ENCODE measurements at places on chromosomes 7 and 10.

DNA sequence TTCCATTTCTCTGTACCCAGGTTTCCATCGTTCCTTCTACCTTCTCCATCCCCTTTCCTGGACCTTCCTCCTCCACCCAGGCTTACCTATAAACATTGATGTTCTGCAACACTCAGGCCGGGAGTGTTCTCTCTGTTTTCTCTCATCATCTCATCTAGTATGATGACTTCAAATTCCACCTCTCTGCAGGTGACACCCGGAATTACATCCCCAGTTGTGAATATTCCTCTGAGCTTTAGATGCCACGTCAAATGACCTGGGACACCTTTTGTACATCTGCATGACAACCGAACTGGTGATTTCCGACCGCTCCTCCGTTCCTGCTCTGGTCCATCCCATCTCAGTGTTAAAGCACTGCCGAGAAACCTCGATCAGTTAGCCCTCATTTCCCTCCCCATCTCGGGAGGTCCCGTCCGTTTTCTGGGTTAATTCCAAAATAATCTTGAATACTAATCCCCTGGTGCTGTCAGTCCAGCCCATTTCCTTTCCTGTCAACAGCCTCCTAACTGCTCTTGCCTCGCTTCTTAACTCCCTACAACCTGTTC lies 76.7 kb upstream of the SAMD8 start:
- DNase-seq, result no peak

DNA sequence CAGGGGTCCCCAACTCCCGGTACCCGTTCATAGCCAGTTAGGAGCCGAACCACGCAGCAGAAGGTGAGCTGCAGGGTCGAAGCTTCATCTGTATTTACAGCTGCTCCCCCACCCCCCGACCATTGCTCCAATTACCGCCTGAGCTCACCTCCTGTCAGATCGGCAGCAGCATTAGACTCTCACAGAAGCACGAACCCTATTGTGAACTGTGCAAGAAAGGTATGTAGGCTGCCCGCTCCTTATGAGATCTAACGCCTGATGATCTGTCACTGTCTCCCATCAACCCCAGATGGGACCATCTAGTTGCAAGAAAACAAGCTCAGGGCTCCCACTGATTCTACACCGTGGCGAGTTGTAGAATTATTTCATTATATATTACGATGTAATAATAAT lies 14.6 kb upstream of the AZGP1 start:
- DNase-seq, result no peak

DNA sequence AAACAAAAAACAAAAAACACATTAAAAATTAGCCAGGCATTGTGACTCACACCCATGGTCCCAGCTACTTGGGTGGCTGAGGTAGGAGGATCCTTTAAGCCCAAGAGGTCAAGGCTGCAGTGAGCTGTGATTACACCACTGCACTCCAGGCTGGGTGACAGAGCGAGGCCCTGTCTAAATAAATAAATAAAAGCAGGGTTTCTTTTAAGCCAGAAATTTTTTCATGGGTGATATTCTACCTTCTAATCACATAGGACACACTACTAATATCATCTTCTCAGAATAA lies 14.2 kb upstream of the SVIL start:
- DNase-seq, result no peak

- no peak for DNase-seq
These were observed 26.4 kb upstream of the UMAD1 start for GRCh38 chr7:7614018-7614741.

GRCh38 chr7:120813089-120813488 lies 44.9 kb downstream of the TSPAN12 start:
- no peak for DNase-seq

- no peak for DNase-seq
These were observed 1.3 kb downstream of the CLIP2 start for GRCh38 chr7:74290553-74290950.

DNA sequence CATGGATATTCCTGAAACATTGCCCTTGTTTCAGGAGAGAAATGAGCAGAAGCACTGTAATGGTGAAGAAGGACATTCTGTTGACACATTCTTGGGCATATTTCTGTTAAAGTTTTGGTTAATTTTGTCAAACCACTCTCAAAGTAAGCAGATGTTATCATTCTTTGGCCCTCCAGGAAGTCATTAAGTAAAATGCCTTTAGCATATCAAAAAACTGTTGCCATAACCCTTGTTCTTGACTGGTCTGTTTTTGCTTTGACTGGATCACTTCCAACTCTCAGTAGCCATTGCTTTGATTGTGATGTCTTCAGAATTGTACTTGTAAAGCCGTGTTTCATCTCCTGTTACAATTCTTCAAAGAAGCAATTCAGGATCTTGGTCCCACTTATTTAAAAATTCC lies 404.3 kb upstream of the LRRTM3 start:
- DNase-seq, result no peak

GRCh38 chr7:63925262-63925625 lies 73.4 kb upstream of the ZNF722 start:
- DNase-seq, result no peak

DNA sequence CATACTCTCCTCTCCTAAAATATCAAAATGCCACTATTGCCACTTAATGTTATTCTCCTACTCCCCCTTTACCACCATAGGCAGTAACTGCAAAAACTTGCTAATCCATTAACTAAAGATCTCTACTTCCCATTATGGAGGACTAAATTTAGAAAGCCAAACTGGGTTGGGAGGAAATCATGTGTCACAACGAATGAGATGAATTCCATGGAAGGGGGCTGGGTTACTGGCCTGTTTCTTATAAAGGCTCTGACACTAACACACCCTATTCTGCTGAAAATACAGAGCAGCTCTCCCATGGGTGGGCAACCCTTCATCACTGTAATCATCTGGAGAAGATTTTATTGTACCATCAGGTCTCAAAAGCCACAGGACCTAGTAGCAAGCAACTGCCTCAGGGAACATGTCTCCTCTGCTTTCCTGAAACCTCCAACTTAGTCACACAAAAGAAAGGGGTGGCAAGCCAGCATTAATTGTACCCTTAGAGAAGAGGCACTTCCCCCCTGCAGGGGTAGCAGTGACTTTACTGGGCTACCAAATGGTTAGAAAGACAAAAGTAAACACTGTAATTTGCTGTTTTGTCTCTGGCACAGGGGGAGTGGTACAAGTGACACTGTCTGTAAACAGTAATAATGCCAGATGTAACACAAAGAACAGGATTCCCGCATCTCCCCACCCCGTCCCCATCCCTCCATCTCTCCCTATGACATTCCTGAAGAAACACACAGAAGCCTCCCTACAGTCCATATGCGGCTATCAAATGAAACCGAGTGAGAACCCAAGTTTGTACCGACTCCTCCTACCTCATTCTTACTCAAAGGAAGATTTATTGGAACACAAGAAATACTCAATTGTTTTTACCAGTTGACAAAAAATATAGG lies 81.6 kb downstream of the ARMH3 start:
- DNase-seq, result no peak

DNA sequence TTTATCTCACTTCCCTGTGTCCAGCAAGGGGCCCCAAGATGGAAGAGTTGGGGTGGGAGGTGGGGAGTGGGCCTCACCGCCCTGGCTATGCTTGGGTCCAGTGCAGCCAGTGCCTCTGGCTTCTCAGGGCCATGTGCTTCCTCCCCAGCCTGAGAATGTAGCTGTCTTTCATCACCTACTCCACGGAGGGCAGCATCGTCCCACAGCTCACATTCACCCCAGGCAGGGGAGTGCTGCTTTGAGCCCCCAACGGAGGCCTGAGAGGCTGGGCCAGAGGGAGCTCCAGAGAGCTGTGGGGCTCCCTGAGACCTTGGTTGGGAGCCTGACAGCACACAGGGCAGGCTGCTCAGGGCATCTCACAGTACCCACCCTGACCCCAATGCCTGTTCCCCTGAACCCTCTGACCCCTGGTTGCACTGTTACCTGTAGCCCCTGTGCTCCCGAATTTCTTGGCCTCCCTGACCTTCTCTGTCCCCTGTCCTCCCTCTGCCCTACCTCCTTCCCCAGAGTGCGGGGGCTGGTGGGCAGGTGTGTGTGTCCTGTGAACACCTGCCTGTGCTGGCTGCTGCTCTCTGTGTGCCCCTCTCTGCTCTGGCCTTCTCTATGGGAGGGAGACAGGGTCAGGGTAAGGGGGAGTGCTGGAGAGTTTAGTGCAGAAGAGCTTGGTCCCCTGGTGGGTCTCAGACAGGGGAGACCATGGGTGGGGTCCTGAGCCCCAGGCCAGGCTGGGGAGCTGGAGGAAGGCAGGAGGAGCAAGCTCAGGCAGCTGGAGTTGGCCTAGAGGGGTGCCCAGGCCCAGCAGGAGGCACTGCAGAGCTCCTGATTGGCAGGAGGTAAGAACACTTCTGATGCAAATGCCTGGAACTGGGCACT lies 19.6 kb upstream of the ZNF488 start:
- no peak for DNase-seq

All from stimulated activated CD8-positive, alpha-beta memory T cell treated with anti-CD3 and anti-CD28 coated beads, Interleukin-7, amount 100 ng/mL, for 24 hours (primary cell).